ENCODE measurements at places on chromosomes 6 and 20. TPM values are rescaled to one million over a fixed set of nuclear protein-coding genes. Genes with fewer than 3 reads are reported as not detected.

The SH3BGRL2 gene
- total RNA-seq = 0.51 TPM

GRCh38 chr20:58645412-58645968 lies 5.6 kb upstream of the STX16 start:
- DNase-seq = no peak

GRCh38 chr20:48011025-48011424 lies 225.7 kb upstream of the SULF2 start:
- DNase-seq = no peak

The MARCKS gene
- total RNA-seq = 3.1 TPM

The RSPH4A gene
- 0.40 TPM for total RNA-seq

- DNase-seq = no peak
Observed at GRCh38 chr6:168796106-168796505, 355.1 kb downstream of the SMOC2 start.

GRCh38 chr6:108365478-108365877 lies 70.6 kb downstream of the AFG1L start:
- no peak for DNase-seq

GRCh38 chr20:25402583-25402982 lies 4.9 kb upstream of the GINS1 start:
- no peak for DNase-seq

DNA sequence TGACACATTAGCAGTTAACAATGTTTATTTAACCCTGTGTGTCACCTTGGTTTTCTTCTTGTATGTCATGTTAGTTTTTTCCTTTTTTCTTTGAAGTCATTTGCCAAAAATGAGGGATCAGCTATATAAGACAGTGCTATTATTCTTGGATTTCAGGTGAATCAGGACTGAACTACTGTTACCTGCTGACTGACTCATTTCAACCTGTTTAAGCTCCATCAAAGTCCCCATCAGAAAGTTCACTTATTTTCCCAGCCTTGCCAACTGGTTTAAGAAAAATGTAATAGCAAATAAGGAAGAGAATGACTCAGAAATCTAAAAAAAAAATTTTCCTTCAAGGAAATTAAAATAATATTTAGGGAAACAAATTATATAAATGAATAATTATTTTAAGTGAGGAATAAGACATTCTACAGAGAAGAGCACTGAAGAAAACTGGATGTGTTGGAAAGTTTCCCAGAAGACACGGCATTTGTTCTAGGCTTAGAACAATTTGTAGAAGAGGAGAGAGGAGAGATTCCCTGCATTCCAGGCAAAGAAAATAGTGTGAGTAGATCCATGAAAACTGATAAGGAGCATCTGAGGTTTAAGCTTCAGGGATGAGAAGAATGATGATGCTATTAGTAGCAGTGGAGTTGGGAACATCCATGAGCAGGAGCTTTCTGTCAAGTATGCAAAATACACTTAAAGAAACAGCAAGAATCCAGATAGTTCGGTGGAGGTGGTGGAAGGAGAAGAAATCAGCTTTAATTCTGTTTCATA lies 84.9 kb upstream of the SIM1 start:
- DNase-seq = no peak

DNA sequence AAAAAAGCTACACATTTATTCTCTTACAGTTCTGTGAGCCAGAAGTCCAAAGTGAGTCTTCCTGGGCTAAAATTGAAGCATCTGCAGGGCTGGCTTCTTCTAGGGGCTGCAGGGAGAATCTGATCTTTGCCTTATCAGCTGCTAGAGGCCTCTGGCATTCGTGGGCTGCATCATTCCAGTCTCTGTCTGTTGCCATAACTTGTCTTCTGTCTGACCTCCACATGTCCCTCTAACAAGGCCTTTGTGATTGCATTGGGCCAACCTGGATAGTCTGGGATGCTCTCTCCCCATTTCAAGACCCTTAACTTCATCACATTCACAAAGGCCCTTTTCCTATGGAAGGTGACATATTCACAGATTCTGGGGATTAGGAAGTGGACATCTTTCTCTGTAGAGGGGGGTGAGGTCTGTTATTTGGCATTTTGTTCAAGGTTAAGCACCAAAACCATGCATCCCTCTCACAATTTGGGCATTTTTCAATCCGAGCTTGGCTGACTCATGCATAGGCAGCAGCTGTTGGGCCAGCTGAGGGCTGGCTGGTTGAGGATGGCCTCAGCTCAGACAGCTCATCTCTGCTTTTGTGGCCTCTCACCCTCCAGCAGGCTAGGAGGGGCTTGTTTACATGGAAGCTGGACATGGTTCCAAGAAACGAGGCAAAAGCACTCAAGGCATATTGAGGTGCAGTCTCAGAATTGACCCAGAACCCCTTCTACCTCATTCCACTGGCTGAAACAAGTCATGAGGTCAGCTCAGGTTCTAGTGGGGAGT lies 116.1 kb upstream of the NXT1 start:
- DNase-seq = no peak

DNA sequence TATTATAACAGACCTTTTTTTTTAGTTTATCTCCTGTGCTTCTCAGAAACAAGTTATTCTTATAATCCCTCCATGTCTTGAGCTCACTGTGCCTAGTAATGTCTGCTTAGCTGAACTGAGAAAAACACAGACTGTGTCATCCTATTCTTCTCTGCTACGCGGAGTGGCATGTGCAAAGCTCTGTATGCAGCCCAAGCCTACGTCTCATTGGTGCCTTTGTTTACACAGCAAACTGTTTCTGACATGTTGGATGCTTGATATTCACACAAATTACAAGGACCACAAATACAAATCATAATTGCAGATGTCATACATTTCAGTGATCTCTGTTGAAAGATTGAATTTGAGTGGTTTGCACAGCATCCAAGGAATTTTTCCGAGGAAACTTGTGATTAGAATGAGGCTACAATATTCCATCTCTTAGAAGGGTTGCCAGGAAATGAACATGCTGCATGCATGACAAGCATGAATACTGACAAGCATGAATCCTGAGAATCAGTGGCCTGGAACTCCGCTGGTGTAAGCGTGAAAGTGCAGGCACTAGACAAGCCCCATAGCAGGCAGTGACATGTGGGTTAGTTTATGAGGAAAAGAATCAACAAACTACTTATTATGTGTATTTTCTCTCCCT lies 128.4 kb upstream of the SGK1 start:
- no peak for DNase-seq

The SLC22A16 gene
- not detected for total RNA-seq

DNA sequence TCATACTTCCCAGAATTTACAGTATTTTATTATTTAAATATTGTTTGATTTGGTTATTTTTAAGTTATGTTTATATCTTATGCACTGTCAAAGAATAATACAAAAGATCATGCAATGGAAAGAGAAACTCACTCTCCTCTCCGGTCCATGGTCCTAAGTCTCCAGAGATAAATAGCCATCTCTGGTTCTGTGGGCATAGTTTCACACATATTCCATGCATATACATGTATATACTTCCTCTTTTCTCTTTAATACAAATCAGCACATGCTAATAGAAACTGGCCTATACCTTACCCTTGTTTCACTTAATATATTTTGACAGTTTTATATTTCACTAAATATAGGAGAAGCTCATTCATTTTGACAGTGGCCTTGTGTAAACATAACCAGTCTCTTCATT lies 901.7 kb upstream of the CITED2 start:
- DNase-seq = no peak

DNA sequence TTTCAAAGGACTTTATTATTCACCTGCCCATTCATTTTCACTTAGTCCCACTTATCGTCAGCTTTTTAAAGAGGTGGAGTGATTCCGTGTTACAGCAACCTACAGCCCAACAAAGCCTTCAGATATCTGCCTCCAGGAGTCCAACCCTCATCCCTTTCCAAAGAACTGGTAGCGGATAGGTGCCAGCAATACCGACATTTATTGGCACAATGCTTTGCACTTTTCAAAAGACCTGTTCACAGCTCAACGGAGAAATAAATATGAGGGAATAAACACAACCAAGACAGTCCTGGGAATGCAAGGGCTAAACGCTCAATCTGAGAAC lies 819 bp upstream of the MTRF1L start:
- no peak for DNase-seq

- DNase-seq = no peak
Observed at GRCh38 chr20:43237651-43238168, 48.0 kb upstream of the PTPRT start.

DNA sequence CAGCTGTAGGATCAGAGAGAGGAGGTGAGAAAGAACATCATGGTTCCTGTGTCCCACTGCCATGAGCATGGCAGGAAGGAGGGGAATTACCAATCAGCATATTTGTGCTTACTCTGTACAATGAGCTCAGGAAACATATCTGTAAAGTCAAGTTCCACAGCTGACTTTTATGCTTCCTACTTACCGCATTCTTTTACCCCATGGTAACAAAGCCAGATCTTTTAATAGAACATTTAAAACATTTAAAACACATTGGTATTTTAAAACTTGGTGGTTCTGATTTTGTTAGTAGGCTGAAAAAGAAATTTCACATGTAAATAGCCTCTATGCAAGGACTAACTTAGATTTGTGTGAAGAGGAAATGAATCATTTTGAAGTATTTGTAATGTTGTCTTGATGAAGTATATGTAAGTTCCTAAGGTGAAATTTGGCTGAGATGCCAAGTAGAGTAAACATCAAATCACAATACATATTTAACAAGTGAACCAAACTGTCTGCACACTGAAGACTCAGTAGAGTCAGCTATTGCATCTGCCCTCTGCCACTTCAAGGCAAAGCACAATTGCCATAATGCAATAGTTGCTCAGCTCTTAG lies 114.7 kb downstream of the GJA10 start:
- DNase-seq = no peak

The ADA gene
- 12.5 TPM for total RNA-seq

The TRAPPC3L gene
- total RNA-seq = not detected

DNA sequence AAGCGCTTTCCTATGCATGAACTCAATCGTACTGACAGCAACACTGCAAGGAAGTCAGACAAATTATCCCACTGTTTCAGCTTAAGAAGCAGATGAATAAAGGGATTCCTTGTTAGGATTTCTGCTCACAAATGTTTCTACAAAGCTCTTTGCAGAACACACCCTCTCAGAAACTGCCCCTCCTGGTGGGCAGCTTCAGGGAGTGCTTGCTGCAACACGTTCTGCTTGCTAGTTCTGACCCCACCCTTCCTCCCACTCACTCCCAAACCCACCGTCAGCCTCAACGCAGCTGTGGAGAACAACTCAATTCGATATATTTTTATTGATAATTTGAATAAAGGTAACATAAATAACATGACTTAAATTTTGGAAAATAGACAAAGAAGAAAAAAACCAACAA lies 250.8 kb upstream of the PRDM1 start:
- DNase-seq = no peak

The GMDS gene
- 48.0 TPM for total RNA-seq

DNA sequence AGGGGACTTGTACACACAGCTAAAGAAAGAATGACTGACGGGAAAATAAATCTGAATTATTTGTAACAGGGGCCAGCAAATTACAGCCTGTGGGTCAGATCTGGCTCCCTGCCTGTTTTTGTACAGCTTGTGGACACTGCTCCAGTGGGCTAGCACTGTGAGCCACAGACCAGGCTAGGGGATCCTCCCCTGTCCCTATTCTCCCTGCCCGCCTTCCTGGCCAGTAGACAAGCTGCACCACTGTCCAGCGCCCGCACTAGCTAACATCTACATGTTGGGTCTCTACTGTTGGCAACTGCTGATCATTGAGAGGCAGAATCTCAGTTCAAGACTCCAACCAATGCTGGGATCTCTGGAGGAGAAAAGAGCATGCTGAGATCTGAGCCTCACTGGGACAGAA lies 10.7 kb downstream of the OSER1 start:
- DNase-seq = no peak

GRCh38 chr20:53939572-53940359 lies 130.6 kb downstream of the BCAS1 start:
- DNase-seq = peak; percentile 61

The RAET1L gene
- not detected for total RNA-seq

GRCh38 chr20:6583134-6583738 lies 184.2 kb upstream of the BMP2 start:
- DNase-seq = no peak

DNA sequence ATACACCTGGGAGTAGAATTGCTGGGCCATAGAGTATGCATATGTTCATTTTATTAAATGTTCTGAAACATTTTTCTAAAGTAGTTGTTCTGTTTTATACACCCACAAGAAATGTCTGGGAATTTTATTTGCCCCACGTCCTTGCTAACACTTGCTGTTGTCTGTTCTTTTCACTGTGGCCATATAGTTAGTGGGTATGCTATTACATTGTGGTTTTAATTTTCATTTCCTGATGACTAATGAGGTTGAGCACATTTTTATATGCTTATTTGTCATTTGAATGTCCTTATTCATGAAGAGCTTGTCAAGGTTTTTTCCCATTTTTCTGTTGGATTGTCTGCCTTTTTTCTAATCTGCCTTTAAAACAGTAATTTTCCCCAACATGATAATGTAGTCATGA lies 41.5 kb upstream of the TGM3 start:
- DNase-seq = no peak

- DNase-seq = peak; percentile 20
Observed at GRCh38 chr20:37336369-37337207, 9.4 kb upstream of the SRC start.

The FRK gene
- total RNA-seq = 0.05 TPM

The OTOR gene
- total RNA-seq = not detected

The TRDN gene
- total RNA-seq = not detected

GRCh38 chr6:18386298-18386976 lies 713 bp upstream of the RNF144B start:
- DNase-seq = no peak

The C6orf136 gene
- 36.7 TPM for total RNA-seq

DNA sequence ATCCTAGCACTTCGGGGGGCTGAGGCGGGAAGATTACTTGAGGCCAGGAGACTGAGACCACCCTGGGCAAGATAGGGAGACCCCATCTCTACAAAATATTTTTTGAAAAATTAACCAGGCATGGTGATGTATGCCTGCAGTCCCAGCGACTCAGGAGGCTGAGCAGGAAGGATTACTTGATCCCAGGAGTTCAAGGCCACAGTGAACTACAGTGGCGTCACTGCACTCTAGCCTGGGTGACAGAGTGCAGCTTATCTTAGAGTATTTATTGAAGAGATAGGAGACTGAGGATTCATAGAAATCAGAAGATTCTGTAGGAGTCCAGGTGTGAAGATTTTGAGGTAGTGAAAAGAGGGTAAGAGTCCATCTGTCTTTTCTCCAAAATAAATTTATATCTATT lies 45.0 kb downstream of the SLC17A5 start:
- no peak for DNase-seq

The BRPF3 gene
- total RNA-seq = 22.7 TPM

- DNase-seq = no peak
Observed at GRCh38 chr20:1718604-1719384, 61.2 kb upstream of the SIRPG start.

The SIRPA gene
- 0.33 TPM for total RNA-seq

GRCh38 chr6:35096129-35096862 lies 44.8 kb downstream of the TCP11 start:
- DNase-seq = no peak

The ZFP64 gene
- total RNA-seq = 11.1 TPM

- no peak for DNase-seq
Observed at GRCh38 chr6:42042108-42042507, 8.2 kb upstream of the TAF8 start.

DNA sequence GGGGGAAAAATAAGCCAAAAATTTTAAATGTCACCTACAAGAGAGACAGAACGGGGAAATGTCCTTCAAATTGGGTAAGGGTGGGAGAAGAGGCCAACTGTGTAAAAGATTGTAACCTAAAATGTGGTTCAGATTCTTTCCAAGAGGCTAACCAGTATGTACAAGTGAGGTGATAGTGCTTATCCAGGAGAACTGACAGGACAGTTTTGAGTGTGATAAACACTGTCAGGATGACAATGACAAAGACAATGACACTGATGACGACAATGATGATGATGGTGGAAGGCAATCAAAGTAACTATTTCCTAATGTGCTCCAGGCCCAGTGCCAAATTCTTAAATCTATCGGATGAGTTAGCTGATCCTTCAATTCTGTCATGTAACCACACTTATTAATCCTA lies 57.3 kb downstream of the TASP1 start:
- no peak for DNase-seq

The METTL24 gene
- not detected for total RNA-seq
